ENCODE measurements at places on chromosomes 1 and 21.

GRCh38 chr1:153906396-153906795 is 16.4 kb downstream of the GATAD2B start:
- no peak for DNase-seq

GRCh38 chr21:44372616-44373015 is 19.2 kb downstream of the TRPM2 start:
- no peak for DNase-seq

GRCh38 chr1:99887890-99888289 is 37.7 kb downstream of the AGL start:
- DNase-seq: no peak

DNA sequence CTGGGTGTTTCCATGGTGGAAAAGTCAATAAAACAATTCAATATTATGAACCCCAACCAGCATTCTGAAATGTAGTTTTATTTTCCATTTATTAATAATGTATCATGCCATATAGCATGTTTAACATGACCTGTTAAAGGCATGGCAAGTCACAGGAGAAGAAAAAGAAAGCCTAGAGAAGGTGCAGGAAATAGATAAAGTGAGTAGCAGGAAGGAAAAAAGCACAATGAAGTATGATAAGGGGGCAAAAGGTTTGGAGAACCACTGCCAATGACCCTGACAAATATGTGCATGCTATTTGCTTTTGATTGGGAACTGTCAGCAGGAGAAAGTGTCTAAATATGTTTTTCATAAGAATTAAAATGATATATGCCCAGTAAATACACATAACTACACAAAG is 85.6 kb downstream of the HMCN1 start:
- DNase-seq: no peak

GRCh38 chr1:150484861-150485260 is 2.4 kb upstream of the TARS2 start:
- no peak for DNase-seq

Measured in stimulated activated CD8-positive, alpha-beta memory T cell treated with anti-CD3 and anti-CD28 coated beads, Interleukin-4, amount 100 ng/mL, for 24 hours (primary cell).